ENCODE measurements at places on chromosomes 3 and 15.

GRCh38 chr3:74591342-74591741 is 23.1 kb downstream of the CNTN3 start:
- no peak for DNase-seq

- DNase-seq = no peak
These were observed 59.9 kb upstream of the PPIB start for GRCh38 chr15:64222573-64223366.

- peak; percentile 45 for DNase-seq
These were observed 1.4 kb downstream of the ST6GAL1 start for GRCh38 chr3:186931532-186932280.

DNA sequence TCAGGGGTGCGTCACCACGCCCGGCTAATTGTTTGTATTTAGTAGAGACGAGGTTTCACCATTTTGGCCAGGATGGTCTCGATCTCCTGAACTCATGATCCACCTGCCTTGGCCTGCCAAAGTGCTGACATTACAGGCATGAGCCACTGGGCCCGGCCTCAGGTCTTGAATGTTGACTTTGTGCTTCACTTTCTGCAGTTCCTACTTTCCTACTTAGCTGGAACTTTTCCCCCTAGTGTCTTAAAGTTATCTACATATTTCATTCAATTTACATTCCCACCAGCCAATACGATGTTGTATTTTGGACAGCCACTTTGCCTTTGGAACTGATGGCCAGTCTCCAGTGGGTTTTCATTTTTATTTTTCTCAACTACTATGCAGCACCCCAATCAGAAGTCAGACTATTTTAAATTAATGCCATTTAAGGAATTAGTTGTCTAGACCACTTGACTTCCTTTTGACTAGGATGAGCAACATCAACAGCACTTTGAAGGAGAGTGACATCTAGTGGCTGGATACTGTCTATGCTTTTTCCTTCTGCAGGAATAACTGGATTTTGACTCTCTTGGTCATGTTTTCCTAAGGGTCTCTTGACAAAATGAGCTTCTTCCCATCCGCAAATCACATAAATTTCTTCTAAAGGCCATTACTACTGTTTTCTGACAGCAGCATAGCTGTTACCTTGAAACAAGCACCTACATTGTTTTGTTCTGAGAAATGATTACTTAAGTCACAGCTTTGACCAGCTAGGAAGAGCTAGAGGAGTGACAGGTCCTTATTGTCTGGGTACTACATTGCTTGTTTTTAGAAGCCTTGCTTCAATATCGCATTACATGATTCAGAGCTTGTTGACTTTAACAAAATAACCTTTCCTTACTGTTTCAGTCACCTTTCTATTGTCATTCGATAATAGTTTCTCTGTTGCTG is 140.2 kb downstream of the ITPR1 start:
- DNase-seq = peak; percentile 8

DNA sequence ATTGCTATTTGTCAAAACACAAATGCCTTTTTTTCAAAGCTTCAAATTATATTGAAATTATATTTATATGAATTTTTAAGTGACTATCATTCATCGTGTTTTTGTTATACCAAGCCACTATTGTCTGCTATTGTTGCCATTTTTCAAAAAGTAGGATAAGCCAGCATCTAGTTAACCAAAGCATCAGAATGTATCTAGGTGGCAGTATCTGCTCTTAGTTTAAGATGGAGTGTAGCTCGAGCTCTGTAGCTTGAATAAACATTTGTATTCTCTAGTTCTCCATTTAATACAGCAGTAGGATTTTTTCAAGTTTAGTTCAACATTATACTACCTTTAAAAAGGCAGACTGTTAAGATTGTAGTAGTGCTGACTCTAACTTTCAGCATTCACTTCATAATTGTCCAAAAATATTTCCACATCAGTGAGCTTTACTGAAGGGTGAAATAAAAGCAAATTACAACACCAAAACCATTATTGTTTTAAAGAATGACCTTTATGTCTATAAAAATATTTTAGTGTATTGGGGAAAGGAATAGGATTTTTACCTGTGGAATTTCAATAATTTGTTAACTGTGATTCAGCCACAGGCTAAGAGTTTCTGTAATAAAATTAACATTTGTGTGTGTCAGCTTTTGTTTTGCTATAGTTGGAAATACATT is 19.6 kb upstream of the C15orf61 start:
- DNase-seq = no peak

GRCh38 chr3:120095226-120095978 is 1.2 kb upstream of the GSK3B start:
- DNase-seq = peak; percentile 96

DNA sequence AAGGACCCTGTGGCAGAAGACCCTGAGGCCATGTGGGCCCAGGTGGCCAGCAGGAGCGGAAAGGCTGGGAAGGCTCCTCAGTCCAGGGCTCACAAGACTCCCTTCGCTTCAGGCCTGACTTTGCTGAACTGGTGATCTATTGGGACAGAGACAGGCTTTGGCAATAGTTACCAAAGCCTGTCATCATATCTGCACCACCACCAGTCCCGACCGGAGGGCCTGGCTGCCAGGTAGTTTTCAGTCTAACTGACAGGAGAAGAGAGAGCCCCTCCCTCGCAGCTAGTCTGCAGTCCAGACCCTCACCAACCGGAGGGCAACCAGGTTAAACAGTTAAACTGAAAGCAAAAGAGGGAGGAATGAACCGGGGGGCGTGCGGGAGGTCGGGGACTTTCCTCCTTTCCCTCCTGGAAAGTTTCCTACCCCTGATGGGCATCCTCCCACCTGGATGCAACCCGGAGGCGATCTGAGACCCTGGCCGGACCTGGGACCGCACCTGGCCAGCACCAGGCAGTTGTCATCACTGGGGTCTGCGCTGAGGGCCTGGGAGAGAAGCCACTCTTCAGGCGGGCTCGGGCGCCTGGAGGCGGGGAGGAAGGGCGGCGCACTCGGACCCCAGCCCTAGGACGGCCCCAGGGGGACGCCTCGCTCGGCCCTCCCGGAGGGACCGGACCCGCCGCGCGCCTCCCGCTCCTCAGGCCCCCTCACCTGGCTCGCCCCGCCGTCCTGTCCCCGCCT is 435 bp downstream of the RAB27A start:
- DNase-seq = no peak
